ENCODE measurements at places on chromosomes 13 and 19.
A peak's percentile ranks its signal among the peaks of the same experiment; 100 is the strongest.

DNA sequence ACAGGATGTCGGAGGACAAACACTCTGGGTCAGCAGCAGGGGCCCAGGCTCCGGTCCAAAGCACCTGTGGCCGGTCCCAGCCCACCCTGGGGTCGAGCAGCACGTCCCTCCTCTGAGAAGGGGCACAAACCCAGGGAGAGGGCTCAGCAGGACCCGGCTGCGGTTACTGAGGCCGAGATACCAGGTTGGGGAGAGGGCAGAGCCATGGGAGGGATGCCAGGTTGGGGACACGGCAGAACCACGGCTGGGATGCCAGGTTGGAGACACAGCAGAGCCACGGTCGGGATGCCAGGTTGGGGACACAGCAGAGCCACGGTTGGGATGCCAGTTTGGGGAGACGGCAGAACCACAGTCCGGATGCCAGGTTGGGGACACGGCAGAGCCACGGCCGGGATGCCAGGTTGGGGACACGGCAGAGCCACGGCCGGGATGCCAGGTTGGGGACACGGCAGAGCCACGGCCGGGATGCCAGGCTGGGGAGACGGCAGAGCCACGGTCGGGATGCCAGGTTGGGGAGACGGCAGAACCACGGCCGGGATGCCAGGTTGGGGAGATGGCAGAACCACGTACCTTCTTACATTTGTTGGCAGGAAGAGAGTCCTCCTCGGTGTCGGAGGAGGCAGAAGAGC lies 18.5 kb downstream of the MIER2 start:
- no peak for DNase-seq

DNA sequence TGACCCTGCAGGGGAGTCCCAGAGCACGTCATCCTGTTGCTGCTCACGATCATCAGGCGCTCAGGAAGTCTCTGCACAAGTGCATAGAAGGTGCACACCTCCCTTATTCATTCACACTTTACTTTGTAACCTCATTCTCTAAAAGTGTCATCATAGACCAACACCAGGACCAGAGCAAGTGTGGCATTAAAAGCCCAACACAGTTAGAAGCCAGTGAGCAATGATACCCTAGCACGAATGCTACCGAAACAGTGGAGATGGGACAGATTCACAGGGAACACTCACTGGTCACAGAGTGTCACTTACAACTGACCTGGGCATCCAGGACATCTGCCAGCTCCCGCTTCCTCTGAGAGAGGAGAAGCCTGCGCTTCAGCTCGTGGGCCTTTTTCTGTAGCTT lies 17.0 kb downstream of the HAUS8 start:
- DNase-seq: no peak

- DNase-seq: no peak
Measured at GRCh38 chr13:110912651-110913051, 2.2 kb downstream of the ANKRD10 start.

DNA sequence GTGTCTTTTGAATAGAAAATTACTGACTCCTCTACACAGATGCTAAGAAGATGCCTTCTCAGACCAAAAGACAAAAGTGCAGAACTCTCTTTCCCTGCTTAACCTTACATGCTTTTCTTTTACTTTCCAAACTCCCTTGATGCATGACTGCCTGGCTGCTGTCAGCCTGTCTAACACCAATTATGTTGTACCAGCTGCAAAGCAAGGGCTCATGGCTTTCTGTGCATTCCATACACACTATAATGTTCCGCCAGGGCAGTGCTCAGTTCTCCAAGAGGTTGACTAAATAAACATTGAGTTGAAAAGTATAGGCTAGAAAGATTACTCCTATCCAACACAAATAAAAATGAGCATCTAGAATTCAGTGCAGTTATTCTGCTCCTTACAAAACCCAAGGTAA lies 330.4 kb upstream of the NBEA start:
- DNase-seq: no peak

- DNase-seq: no peak
Measured at GRCh38 chr19:19627621-19628500, at the start of gene LPAR2. Gene LPAR2, minus strand, starts transcription at chr19:19628220. Its CDS starts 945 bp downstream, at chr19:19627275.

GRCh38 chr19:5935473-5936291 lies 21.6 kb downstream of the CAPS start:
- DNase-seq: no peak

- no peak for DNase-seq
Measured at GRCh38 chr13:23843436-23843835, 45.8 kb downstream of the MIPEP start.

DNA sequence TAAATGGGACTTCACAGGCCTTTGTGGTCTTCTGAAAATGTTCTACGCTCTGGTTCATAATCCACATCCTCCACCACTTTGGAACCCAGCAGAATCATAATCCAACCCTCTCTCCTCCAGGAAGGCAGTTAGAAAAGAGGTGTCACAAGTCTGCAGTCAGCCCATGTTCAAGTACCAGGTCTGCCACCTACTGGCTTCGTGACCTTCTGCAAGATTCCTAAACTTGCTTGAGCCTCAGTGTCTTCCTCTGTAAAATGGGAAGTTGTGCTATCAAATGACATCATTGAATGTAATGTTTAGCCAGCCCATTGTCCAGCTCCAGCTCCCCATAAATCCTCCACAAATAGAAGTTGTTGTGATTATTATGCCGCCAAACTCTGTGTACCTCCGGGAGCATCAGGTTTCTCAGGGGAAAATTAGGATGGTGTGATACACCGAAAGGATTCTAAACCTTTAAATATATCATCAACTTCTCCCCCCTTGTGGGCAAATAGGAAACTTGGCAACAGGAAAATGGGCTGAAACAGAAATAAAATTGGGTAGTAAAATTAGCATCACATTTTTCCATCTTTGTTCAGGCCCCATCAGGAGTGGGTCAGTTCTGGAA lies 109.7 kb downstream of the NUFIP1 start:
- DNase-seq: no peak

- DNase-seq: no peak
Measured at GRCh38 chr13:39655041-39655568, 357 bp upstream of the COG6 start.

GRCh38 chr13:94145966-94146365 lies 333.5 kb downstream of the DCT start:
- no peak for DNase-seq

- no peak for DNase-seq
Measured at GRCh38 chr13:111202156-111202621, 87.1 kb downstream of the ARHGEF7 start.

GRCh38 chr19:41420101-41420880 lies 6.9 kb downstream of the B3GNT8 start:
- no peak for DNase-seq

- no peak for DNase-seq
Measured at GRCh38 chr19:36707134-36707533, 19.7 kb downstream of the ZNF567 start.

- no peak for DNase-seq
Measured at GRCh38 chr13:111204438-111205177, 89.5 kb downstream of the ARHGEF7 start.

DNA sequence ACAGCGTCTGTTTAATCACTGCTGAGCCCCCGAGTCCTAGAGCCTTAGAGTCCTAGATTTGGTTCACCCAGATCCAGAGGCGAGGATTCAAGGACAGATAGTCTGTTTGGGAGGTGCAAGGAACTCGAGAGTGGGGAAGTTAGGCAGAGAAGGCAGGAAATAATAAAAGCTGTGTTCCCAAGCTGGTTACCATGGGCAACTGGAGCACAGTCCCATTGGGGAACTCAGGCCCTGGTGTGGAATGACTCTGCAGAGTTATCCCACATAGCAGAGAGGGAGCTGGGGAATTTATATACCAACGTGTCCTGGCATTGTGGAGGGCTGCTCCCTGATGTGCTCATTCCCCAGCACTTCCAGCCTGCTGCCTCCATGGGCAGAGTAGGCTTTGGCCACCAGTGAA lies 9.7 kb downstream of the IGSF23 start:
- DNase-seq: no peak

DNA sequence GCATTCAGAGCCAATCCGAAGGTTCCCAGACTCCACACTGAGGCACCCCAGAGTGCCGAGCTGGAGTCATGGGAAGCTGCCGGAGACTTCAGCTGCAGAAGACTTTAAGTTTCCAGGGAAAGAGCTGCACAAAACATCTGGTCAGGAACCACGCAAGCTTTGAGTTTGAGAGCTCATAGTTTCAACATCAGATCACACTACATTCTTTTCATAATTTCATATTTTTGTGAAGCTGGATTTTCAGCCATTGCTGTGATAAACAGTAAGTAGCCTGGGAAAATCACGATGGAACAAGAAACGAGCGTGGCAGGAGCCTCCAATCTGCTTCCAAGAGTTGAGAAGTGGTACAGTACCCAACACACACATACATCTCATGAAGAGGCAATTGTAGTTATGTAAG lies 25.5 kb upstream of the ATP12A start:
- DNase-seq: no peak

GRCh38 chr19:11446652-11447301 lies 11.3 kb downstream of the PRKCSH start:
- no peak for DNase-seq

DNA sequence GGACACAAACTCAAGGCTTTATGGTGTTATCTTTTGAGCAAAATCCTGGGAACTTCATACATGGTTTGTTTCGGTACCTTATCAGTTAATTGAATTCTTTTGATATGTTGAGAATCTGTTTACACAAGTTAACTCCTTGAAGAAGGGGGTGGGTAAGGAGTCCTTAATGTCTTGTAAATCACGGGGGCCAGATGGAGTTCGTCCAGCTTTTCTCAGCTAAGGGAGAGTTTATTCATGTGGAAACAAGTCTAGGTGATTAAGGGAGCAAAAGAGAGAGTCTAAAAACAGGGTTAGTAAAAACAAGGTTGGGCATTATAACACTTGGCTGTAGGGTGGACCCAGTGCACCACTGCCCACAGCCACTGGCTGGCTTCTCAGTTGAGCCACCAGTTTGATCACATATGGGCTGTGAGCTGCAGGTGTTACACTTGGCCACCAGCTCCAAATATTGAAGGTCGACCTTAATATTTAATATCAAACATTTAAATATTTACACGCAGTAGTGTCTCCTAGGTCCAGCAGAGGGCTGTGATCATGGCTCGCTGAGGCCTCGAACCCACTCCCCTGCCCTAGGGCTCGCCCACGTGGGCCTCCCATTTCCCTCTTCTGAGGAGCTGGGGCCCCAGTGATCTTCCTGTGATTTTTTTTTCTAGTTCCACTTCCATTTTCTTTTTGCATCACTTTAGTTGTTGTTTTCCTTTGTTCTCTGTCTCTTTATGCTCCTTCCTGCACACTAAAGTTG lies 21.0 kb upstream of the ZNF43 start:
- no peak for DNase-seq

DNA sequence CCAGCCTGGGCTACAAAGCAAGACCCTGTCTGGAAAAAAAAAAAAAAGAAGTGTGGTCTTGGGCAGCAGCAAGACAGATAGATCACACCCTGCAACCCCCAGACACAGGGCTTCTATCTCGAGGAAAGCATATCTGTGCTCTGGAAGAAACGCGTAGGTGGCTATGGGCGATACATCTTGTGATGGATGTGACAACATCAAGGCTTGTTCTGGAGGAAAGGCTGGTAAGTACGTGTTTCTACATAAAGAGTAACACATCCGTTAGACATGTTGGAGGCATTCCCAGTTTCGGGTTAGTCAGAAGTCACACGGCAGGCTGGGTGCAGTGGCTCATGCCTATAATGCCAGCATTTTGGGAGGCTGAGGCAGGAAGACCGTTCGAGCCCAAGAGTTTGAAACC lies 6.6 kb upstream of the DHDH start:
- no peak for DNase-seq

GRCh38 chr19:43636121-43636683 lies 3.4 kb downstream of the CADM4 start:
- no peak for DNase-seq

DNA sequence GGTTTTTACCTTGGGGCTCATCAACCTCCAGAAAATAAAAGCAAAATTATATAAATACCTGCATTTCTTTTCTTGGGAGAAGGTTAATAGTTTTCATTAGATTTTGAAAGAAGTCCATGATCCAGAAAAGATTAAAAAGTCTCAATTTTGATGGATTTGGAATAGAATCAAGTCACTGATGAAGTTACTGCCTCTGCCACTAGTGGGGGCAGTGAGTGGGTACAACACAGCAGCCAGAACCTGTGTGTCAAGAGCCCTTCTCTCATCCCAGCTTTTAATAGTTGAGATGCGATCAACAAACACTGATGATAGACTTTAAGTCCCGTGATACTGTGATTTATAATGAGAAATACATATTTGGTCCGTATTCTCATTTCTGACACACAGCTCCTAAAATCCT lies 686.7 kb downstream of the DIAPH3 start:
- DNase-seq: no peak

- no peak for DNase-seq
Measured at GRCh38 chr13:34931572-34931971, 10.5 kb upstream of the NBEA start.

- peak; percentile 8 for DNase-seq
Measured at GRCh38 chr13:23656637-23657371, 86.6 kb downstream of the TNFRSF19 start.

GRCh38 chr19:8158411-8159074 lies 9.2 kb upstream of the FBN3 start:
- peak; percentile 48 for DNase-seq

DNA sequence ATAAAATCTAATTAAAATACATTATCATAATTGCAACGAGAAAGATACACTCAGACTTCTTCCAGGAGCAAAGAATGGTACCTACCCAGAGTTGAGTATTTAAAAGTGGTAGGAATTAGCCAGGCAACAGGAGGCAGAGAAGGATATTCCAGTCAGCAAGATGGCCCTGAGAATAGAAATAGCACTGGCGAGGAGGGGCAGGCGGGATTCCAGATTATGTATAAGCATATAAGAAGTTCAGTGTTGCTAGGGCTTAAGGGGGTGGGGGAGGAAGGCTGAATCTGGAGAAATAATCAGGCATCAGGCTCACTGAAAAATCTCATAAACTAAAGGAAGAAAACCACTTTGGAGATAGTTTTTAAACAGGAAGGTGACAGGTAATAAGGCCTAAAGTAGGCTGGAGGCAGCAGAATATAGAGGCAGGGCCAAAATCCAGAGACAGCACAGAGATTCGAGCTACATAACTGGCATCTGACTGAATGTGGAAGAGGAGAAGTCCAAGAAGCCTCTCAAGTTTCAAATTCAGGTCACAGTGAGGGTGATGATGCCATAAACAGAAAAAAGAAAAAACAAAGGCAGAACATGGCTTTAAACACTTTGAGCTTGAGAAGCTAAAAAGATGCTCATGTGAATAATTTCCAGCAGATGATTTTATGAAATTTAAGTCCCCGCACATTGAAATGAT lies 7.5 kb downstream of the KPNA3 start:
- no peak for DNase-seq

Measured in NCI-H1417 treated with DMSO at 0.1 percent for 48 hours (cell line).